ENCODE measurements at places on chromosomes 2 and 18.

DNA sequence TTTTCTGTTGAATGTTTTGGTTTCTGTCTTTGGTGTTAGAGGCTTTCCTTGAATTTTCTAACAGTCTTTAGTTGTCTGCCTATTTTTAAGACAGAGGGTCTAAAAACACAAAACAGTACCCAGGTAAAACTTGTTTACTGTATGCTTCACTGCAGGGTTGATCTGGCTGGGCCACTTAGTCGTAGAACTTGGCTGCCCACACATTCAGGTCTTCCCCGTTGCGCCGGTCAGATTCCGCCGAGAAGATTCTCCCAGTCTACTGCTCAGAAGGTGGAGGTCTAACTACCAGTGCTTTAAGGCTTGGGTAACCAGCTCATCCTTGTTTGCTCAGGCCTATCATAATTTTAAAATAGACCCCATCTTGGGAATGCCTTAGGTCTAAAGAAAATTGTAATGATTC, 24.6 kb upstream of the DNAH6 start:
- DNase-seq, result no peak

DNA sequence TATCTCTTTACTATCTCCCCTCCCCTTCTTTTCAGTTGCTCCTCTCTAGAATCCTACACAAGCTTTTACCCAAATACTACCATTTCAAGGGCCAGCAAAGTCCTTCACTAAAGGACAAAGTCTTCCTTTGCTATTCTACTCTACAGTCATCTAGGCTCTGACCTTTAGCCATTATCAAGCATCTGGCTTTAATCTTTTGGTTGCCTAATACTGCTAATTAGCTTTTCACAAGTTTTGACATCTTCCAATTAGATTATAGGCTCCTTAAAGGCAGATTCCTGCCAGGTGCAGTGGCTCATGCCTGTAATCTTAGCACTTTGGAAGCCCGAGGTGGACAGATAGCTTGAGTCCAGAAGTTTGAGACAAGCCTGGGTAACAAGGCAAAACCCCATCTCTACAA, 194.4 kb downstream of the SH3BP4 start:
- no peak for DNase-seq

- DNase-seq, result no peak
Observed at GRCh38 chr2:218010984-218011652, 8.3 kb upstream of the TNS1 start.

DNA sequence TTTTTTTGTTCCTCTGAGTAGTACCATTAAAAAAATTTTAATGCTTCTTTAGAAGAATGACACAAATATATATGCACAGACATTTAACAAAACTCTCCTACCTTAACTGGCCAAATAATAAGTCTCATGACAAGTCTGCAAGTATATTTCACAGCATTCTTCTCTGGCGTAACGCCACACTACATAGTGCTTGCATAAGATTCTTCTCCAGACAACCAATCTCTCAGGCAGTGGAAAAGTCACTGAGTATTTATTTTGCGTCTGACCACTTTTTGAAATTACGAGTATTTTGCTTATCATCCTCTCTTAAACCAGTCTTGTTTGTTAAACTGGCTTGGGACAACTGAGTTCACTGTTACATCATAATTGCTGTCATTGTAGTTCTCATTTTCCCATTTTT, 749.2 kb downstream of the ADCYAP1 start:
- no peak for DNase-seq

DNA sequence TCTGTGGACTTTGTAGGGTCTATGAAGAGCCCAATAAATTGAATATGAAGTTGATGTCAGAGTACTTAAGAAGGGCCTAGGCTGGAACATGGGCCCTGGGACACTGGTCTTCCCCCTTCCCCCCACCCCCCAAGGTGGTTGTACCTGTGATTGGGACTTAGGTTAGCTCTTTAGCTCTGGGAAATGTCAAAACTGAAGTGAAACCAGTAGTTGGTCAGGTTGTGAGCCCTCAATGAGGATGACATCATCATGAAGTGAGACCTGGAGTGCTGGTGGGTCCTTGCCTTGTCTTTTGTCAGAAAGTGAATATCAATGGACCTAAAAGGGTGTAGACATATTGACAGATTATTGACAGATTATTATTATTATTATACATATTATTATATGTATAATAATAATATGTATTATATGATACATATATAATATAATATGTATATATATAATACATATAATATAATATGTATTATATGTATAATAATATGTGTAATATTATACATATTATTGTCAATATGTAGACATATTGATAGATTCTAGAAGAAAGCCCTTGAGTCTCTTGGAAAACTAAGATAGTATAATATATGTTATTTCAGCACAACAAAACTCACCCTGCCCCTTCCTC, 5.4 kb downstream of the MARS2 start:
- DNase-seq, result no peak

GRCh38 chr2:239674101-239674980, 273.5 kb upstream of the HDAC4 start:
- DNase-seq, result no peak

DNA sequence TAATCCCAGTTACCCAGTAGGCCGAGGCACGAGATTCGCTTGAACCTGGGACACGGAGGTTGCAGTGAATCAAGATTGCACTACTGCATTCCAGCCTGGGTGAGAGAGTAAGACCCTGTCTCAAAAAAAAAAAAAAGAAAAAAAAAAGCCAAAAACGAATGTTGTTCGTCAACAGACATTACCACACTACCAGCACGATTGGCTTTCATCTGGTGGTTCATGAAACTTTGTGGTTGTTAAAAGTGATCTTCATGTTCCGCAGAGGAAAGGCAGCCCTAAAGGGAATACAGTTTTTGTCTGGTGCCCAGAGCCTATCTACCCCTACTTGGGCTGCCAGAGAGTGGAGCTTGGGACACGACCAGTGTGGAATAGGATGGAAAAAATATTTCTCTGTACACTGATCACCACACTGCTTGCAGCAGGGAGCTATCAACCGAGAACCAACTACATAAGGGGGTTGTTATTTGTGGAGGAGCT, 13.6 kb upstream of the CXCR4 start:
- DNase-seq, result no peak

- no peak for DNase-seq
Observed at GRCh38 chr2:161991991-161992390, 82.0 kb downstream of the DPP4 start.

GRCh38 chr18:71038196-71038595, 749.4 kb downstream of the SOCS6 start:
- no peak for DNase-seq
